ENCODE measurements at places on chromosomes 4 and X. TPM values are rescaled to one million over a fixed set of nuclear protein-coding genes. Genes with fewer than 3 reads are reported as not detected.

Gene TREX2
- total RNA-seq, result 0.63 TPM

Gene KLHL34
- total RNA-seq, result 0.29 TPM

DNA sequence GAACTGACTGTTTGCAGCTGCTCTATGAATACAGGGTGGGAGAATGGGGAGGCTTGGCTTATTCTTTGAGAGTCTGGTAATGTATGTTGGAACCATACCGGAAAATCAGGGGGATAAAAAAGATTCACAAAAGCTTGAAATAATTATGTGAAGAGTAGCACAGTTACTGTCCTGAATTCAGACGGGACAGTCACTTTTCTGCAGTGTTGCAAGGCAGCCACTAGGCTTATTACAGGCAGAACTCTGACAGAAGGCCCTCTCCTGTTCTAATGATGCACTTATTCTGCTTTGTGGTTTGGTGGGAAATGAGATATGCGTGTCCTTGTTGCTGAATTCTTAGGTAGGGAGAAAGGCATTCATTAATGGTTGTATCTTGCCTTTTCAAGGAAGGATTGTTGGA, 37.2 kb downstream of the GUCY1B1 start:
- no peak for DNase-seq

GRCh38 chr4:75498041-75498440, 16.2 kb downstream of the RCHY1 start:
- DNase-seq, result no peak

GRCh38 chr4:27986476-27986875, 1125.8 kb downstream of the STIM2 start:
- DNase-seq, result no peak

DNA sequence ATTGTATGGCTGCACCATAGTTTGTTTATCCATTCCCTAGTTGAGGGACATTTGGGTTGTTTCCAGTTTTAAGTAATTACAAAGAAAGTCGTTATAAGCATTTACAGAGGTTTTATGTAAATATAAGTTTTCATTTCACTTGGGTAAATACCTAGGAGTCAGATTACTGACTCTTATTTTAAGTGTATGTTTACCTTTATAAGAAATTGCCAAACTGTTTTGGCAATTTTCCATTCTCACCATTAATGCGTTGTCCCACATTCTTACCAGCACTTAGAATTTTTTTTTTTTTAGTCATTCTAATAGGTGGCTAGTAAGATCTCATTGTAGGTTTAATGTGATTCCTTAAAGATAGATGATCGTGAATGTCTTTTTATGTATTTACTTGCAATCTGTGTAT, 121.5 kb upstream of the NR3C2 start:
- DNase-seq, result no peak

GRCh38 chr4:113604955-113605354, 156.6 kb downstream of the CAMK2D start:
- no peak for DNase-seq

- no peak for DNase-seq
These were observed 72.7 kb upstream of the SLIT2 start for GRCh38 chr4:20178902-20179576.

All from mucosa of gallbladder (tissue), 1 donor.